Activated CD4-positive, alpha-beta T cell treated with anti-CD3 and anti-CD28 coated beads for 24 hours (primary cell): ENCODE measurements at places on chromosomes 2 and 18.

DNA sequence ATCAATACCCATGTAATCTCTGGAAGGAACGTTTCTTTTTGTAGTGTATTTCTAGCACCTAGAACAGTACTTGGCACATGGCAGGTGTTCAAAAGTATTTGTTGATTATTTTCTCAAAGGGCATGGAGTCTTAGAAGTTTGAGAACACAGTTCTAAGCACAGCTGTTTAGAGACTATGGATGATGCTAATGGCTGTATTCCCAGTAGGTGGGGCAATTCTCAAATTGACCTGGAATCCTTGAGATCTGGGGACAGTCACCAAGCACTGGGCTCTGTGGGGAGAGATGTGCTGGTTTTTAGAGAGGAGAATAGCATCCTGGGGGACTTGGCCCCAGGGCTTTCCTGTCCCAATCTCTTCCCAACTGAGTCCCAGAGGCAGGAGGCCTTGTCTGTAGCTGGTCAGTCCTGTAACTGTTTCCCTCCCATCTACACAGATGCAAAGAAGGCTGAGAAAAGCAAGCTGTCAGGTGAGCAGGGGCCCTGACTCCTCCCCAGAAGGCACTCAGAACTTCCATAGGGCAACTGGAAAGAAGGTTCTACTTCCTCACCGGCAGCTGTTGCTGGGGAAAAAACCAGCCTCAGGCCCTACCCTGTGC, 17.5 kb upstream of the IL36G start:
- no peak for DNase-seq

DNA sequence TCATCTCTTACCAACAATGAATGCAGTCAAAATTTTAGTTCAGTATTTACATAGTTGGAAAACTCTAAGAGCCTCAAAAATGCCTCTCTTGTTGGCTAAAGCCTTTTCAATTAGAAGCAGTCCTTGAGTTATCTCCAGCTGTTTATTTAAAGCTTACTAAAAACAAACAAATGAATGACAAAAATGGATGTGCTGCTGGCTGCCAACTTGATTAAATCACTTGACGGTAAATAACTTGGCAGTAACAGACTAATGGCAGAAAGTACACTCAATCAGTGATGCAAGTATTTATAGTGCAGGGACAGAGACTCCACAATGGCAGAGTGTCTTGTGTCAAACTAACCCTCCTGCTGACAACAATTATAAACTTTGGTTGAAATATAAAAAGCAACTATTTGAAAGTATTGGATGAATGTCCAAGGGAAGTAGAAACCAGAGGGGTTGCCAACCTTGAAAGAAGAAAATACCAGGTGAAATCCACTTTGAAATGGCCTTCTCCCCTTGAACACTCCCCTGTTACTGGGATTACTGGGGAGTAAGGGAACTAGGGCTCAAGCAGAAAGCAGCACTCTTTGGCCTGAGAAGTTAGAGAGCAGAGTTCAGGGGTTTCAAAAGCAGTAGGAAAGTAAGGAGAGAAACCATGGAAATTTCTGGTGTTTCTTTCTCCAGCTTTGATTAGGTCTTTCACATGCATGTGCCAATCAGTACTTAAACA, 245.2 kb upstream of the SPHKAP start:
- DNase-seq: no peak

GRCh38 chr2:37992601-37993000, 67.5 kb downstream of the RMDN2 start:
- no peak for DNase-seq

GRCh38 chr2:10357193-10358169, 54.8 kb downstream of the HPCAL1 start:
- no peak for DNase-seq

DNA sequence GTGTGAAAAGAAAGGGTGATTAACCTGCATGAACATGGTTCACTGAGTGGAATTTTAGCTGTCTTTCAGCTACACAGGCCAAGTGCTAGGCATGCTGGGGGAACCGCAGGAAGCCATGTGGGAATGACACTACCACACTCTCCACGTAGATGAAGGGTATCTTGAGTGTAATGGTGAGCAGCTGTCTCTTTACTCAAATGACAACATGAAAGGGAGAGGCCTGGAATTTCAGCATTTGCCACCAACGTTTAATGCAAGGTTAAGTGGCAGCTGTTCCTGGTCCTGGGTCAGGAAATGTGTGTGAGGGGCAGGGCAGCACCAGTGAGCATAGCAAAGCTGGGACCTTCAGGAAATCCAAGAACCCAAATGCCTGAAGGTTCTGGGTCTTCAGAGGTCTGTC, 588.4 kb downstream of the SLC4A3 start:
- DNase-seq: no peak

DNA sequence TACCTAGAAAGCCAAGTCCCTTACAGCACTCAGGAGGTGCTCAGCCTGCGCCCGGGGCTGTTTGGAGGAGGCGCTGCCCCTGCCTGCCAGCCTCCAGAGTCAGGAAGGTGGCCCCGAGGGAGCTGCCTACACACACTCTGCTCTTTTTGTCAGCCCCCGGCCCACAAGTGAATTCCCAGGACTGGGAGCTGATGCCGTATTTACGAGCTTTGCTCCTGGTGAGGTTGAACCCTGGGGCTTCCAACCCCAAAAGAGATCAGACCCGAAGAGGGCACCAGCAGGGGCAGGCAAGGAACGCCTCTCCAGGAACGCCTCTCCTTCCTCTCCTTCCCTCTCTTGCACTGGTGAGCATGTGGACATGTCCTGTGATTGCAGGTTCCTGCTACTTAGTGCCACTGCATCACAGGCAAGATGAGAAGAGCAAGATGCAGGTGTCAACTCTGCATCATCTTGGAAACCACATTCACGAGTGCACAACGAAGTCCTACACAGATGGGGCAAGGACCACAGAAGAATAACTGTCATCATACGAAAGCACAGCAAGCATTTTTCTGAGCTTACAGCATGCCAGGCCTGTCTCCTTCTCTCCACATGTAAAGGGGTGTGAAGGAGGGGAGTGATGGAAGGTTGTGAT, 126.7 kb downstream of the NDUFA10 start:
- no peak for DNase-seq

DNA sequence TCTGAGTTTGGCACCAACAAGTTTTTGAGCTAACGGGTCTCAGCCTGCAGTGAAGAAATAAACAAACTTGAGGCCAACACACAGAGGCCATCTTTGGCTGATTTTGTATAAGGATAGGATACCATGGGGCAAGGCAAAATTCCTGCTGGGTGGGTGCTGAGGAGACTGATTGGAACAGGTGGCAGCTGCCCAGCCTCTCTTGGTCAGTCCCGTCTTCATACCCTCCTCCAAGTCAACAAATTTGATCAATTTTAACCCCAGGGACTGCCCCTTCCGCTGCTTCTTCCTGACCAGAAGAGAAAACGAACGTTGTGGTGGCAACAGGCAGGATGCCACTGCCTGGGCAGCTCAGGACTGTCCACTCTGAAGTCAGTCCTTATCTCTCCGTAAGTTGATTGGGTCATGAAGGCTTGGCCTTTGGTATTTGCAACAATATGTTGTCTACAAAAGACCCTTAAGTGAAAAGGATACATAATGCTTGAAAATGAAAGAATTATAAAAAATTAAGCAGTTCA, 139.3 kb downstream of the SPP2 start:
- DNase-seq: no peak

DNA sequence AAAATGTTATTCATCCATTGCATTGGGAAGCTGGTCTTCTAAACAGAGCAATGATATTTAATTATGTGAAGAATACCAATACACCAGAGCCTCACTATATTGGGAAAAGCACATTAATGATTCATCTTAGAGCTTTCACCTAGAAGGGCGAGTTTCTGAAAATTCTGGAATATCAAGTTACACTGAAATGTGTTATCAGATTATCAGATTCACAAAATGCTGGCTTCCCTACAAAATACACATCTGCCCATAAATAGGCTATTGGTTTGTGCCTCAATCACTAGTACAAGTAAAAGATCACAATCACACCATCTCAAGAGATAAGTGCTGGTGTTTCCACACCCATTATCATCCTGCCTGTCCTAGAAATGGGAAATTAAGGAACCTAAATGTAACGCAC, 200.7 kb downstream of the TMEM163 start:
- no peak for DNase-seq

DNA sequence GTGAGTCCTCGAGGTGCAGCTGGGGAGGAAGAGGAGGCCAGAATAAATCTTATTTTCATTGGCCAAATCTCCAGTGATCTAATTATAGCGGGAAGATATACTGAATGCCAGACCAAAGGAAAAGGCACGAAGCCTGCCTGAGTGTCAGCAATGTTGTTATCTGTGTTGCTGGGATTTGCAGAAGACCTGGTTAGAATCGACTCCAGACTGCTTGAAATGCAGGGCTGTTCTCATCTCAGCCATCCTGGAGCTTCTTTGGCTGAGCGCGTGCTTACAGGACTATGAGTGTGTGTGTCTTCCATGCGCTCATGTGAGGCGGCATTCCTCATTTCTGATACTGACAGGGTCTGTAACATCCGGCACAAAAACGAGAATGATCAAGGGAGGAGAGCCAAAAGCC, 81.2 kb downstream of the TSN start:
- DNase-seq: no peak

GRCh38 chr2:3222636-3223035, 155.0 kb downstream of the EIPR1 start:
- DNase-seq: peak; percentile 30

DNA sequence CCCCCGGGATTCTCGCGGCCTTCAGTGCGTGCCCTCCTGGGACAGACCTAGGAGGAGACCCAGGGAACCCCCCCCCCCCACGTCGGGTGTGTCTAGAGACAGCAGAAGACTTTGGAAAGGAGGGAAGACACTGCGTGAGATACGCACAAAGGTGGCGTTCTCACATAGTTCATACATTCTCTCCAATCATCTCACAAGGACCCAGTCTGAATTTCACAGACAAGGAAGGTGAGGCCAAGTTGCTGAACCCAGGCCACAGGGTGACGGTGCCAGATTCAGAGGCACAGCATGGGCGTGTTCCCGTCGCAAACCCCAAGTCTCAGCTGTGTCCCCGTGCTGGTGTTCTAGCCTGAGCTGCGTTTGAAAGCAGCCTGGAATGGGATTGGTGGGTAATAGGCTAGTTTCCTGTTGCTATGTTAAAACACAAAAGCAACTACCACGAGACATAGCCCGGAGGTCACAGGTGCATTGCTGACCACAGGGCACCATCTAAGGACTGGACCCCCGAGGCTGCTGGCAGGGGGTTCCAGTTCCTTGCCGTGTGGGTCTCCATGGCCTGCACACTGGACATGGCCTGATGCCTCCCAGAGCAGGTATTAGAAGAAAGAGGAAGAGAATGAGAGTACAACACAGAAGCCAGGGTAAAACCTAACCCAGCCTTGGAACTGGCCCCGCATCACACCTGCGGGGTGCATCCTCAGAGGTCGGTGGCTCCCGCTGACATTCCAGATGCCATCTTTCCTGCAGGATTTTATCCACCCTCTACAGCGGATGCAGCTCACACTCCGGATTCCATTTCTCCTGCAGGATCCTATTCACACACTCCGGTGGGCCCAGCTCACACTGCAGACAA, 1.1 kb upstream of the PXDN start:
- DNase-seq: no peak

- DNase-seq: no peak
Observed at GRCh38 chr18:8373486-8373885, 235.8 kb upstream of the RAB12 start.

DNA sequence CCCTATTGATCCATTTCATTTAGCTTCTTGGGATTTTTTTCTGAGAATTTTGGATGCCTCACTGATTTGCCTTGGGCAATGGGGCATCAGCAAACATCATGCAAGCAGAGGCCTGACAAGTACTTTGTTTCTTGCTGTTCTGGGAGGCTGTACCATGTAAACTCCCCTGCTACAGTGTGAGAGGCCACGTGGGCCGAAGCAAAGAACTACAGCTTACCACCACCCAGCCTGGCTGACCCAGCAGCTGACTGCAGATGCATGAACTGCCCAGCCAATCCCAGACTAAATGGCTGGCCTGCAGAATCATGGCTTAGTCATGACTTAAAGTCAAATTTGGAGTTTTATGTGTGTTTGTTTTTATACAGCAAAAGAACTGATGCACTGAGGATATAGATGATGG, 579.9 kb downstream of the CNTNAP5 start:
- no peak for DNase-seq

- no peak for DNase-seq
Observed at GRCh38 chr2:36667931-36668330, 28.6 kb upstream of the VIT start.

- DNase-seq: peak; percentile 61
Observed at GRCh38 chr2:237434866-237435311, 20.9 kb upstream of the COL6A3 start.

DNA sequence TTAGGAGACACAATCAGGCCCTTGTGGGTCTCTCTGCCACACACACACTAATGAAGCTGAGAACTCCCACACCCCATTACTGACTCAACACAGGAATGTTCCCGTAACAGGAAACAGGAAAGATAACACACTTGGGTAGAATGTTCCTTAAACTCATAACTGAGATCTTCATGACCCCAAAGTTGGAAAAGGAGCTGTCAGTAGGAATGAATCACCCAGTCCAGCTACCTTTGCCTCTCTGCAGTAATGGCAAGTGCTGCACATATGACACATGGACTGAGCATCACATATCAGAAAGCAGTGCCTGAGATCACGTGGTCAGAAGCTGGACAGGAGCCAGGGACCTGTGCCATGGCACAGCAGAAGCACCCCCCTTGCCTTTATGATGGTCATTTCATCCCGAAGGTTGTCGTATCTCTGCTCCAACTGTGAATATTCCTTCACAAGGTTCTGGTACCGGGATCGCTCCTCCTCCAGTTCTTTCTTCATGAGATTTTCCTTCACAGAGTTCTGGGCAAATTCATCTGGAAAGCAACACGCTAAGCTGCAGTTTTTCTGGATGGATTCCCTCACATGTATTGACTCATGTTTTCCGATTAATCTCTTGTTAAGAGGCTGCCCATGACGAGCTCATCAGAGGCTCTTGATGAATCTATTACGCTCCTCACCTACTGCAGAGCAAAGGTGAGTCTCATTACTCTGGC, 65.4 kb upstream of the ACAA2 start:
- no peak for DNase-seq

DNA sequence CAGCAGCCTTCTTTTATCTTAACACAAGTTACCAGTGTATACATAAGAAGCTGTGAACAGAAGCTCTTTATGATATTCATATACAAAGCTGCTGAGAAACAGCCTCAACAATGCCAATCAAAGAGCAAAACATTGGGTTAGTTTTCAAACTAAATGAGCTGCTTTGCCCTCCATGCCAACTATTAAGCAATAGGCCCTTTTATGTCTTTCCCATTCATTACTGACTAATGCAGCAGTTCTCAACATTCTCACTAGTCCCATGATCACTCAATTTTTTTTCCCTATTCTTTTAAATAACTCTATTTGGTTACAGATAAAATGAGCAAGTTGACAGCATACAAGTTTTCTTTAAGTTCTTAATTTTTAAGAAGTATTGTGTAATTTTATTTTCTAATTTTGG, 57.9 kb upstream of the FRZB start:
- DNase-seq: no peak

DNA sequence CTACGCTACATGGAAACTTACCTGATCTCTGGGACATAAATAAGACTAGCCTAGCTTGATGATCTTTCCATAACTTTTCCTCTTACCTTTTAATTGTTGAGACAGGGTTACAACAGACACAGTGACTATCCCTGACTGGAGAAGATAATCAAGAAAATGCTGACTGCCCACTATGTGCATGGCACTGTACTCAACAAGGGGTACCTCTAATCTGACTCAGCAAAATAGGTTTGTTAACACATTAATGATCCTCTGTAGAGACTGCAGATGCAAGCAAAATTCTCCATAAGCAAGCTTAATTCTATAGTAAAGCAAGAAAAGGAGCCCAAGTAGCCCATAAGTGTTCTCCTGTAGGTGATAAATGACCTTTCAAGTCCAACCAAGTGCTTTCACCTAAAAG, 25.5 kb downstream of the ACVR1C start:
- no peak for DNase-seq
